Dorsolateral prefrontal cortex (tissue), 122 donors: ENCODE measurements at places on chromosomes 16 and 17.

DNA sequence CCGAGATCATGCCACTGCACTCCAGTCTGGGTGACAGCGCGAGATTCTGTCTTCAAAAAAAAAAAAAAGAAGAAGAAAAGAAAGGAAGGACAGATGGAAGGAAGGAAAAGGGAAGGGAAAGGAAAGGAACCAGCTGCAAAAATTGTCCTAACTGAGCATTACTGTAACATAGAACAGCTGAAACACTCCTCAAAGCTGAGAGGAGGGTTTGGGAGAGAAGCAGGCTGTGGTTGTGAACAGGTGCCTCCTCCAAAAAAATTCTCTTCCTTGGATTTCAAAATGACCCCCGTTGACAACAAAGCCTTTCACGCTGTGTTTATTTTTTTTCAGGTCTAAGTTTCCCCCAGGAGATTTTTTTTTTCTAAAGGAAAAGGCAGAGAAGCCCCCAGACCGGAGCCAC lies 541.4 kb downstream of the WWOX start:
- DNase-seq, result no peak

GRCh38 chr17:18018411-18018921 lies 20.5 kb downstream of the ATPAF2 start:
- no peak for DNase-seq

GRCh38 chr16:24139282-24139681 lies 116.9 kb upstream of the CACNG3 start:
- DNase-seq, result no peak

GRCh38 chr16:70675851-70676513 lies 9.9 kb downstream of the MTSS2 start:
- peak; percentile 35 for DNase-seq

DNA sequence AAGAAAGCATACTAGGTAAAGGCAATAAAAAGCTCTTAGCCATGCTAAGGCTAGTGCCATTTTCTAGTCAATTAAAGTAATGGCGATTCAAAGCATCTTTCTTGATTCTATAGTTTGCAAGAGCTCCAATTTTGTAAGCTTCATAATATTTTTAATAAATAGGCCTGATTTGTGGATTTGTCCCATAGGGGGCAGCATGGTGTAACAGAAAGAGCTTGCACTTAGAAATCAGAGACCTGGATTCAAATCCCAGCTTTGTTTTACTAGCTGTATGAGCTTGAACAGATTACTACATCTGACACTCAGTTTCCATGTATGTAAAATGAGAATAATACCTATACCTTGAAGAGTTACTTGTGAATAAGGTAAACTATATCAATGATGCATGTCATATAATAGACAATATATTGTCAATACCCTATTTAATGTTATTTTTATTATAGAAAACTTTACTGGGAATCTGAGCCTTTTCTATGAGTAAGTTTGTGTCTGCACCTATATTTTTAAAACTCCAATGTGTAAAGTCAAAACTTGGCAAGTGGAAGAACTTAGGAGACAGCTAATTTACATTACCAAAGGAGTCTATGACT lies 93.6 kb upstream of the NOG start:
- no peak for DNase-seq

DNA sequence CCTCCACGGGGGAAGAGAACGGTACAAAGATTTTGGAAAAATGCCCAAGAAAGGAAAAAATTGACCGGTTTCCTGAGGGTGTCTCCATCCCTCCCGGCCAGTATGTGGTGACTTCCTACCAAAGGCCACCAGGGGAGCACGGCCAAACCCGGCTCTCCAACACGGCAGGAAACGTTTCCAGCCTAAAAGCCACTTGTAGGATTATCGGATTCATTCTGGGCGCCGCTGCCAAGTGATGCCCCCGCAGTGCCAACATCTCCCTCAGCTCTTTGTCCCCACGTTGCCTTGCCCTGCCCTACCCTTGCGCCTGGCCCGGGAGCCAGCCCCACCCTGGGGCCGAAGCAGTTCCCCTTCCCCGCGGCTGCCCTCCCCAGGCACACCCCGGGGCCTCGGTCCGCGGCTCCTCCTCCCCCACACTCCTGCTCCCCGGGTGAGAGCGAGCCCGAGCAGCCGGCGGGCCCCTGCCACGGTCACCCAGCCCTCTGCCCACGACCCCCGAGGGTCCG lies 688 bp downstream of the CRK start:
- DNase-seq, result peak; percentile 64

GRCh38 chr16:53839150-53839549 lies 135.2 kb downstream of the FTO start:
- DNase-seq, result no peak

DNA sequence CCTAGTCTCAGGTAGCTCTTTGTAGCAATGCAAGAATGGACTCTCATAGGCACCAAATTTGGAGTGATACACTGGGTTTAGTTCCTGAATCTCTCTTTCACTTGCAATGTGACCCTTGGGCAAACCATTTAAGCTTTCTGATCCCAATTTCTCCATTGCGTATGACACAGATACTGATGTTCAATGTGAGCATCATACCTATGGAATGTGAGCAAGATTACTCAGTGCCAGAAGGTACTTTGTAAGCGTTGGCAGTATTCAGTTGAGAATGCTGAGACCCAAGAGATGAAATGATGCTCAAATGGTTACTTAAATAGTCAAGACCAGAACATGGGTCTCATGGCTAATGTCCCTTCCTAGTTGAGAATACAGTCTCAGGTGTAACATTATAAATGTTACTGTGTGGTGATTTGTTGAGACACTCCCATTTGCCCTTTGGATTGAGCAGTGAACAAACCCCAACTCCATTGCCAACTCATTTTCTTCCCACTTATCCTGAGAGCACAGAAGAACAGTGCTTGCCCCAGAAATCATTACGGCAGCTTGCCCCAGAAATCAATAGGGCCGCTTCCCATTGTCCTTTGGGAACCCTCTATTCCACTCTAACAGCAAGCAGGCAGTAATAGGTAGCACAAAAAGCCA lies 134.1 kb downstream of the SOX9 start:
- no peak for DNase-seq

- DNase-seq, result no peak
Measured at GRCh38 chr16:85258166-85258565, 145.9 kb upstream of the CIBAR2 start.

DNA sequence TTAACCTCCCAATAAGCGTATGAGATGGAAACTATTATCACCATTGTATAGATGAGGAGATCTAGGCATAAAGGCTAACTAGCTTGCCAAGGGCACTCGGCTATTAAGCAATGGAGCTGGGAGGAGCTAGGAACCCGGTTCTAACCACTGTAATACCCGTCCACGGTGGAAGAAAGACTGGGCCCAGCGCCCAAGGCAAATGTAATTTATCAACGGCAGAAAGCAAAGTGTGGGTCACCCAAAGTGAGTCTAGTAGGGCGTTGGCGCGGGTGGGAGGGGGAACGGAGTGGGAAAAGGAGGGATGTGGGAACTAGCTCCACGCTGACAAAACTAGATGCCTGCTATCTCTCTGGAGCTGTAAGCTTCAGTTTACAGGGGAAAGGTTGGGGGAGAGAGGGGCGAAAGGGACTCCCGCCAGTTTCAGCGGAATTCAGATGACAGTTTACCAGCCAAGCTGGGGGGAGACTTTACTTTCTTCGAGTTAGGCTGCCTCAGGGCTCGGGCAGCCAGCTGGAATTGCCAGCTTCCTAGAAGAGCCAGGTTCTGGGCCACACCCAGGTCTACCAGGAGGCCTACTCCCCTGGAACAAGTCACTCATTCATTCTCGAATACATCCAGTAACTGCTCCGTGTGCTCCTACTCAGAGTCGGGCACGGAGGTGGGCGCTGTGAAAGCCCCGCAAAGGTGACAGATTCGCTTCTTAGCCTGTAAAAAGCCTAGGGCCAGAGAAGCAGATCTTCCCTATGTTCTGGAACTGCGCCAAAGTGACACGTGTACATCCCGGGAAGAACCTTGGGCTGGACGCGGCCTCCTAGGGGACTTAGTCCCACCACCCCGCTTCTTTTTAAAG lies 837 bp downstream of the LRRC59 start:
- no peak for DNase-seq

DNA sequence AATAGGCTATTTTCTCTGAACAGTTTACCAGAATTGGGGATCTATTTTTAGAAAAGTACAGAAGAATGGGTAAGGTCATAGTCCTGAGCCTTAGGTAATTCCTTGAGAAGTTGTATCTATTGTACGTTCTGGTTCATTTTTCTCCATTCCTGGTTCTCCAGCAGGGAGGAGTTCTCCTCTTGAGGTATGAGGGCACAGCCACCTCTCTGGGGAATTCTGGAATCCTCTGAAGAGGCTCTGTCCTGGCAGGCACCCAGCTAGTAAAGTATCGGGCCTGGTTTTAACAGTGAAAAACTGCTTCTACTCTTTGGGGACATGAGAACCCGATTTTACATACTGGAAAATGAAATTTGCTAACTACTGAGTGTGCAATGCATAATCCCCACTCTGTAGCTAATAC lies 19.6 kb upstream of the PMFBP1 start:
- no peak for DNase-seq

GRCh38 chr17:67606896-67607604 lies 110.7 kb upstream of the NOL11 start:
- DNase-seq, result no peak

GRCh38 chr16:30937692-30938091 lies 11.2 kb upstream of the ORAI3 start:
- no peak for DNase-seq

GRCh38 chr17:50839591-50840310 lies 4.4 kb downstream of the WFIKKN2 start:
- no peak for DNase-seq

- DNase-seq, result no peak
Measured at GRCh38 chr16:84687715-84688114, 12.1 kb upstream of the USP10 start.

GRCh38 chr17:43129671-43130010 lies 4.5 kb upstream of the BRCA1 start:
- no peak for DNase-seq
